ENCODE measurements at places on chromosomes 7 and 10.

- no peak for DNase-seq
Observed at GRCh38 chr10:122140941-122141623, 130.0 kb upstream of the BTBD16 start.

DNA sequence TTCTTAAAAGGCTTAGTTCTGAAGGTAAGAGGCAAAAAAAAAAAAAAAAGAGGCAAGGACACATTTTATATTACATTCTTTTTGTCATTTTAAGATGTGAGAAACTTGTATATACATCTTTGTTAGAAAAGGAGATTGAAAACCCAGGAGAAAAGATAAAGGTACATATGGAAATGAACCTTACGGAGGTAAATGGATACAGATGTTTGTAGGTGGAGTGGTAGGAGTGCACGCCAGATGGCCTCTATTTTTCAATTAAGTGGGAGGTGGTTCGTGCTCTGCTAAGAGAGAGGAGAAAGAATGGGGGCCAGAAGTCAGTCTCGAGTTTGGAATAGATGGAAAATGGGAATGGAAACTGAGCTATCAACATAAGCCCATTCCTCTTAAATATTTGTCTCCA lies 622.5 kb upstream of the GHITM start:
- DNase-seq = no peak

DNA sequence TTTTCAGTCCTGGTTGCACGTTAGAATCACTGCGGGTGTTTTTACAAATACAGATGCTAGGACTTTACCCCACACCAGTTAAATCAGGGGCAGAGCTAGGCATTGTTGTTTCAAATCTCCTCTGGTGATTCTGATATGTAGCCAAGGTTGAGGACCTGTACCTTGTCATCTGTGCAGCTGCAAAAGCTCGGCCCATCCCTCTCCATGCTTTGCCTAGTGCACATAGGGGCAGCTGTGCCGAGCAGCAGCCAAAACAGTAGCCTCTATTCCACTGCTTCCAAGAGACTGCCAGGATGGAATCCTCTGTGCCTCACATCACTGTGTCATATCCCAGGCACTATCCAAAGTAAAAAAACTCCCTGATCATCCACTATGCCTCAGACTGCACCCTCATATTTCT lies 181.3 kb downstream of the CDK14 start:
- DNase-seq = no peak

GRCh38 chr7:155223503-155223902 lies 74.2 kb upstream of the INSIG1 start:
- no peak for DNase-seq

- DNase-seq = no peak
Observed at GRCh38 chr10:17092216-17092944, 37.2 kb downstream of the CUBN start.
